MV-4-11 (cell line): ENCODE measurements at places on chromosomes 3 and 15.

- DNase-seq = peak; percentile 32
These were observed 158.5 kb upstream of the SGO1 start for GRCh38 chr3:20344400-20344959.

DNA sequence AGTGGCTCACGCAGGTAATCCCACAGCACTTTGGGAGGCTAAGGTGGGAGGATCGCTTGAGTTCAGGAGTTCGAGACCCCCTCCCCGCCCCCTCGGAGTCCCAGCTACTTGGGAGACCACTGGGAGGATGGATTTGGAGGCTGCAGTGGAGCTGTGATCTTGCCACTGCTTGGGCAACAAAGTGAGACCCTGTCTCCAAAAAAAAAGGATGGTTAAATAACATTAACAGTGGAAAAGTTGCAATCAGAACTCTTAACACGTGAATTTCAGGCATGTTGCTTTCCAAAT, 1.4 kb upstream of the TMEM87A start:
- DNase-seq = no peak

GRCh38 chr15:27545494-27546255, 553.4 kb downstream of the OCA2 start:
- DNase-seq = no peak

GRCh38 chr3:18223571-18223970, 201.6 kb downstream of the SATB1 start:
- peak; percentile 98 for DNase-seq

GRCh38 chr15:57472861-57473260, 96.6 kb downstream of the CGNL1 start:
- DNase-seq = no peak

DNA sequence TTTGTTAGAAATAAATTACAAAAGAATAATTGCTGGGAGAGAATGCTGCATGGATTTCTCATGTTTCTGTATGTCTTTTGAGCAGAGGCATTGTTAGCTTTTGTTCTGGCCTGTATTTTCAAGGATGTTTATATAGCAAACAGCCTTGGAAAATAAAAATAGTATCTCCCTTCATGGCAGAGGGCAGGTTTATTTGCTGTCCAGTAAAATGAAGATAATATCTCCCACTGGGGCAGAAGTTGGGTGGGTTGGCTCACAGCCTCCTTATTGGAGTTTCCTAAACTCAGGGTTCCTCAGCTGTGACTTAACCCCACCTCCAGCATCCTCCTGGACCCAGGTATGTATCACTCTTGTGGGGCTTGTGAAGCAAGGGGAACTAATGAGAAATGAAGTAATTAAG, 43.7 kb upstream of the THSD4 start:
- DNase-seq = no peak

- DNase-seq = no peak
These were observed 15.0 kb downstream of the STIMATE start for GRCh38 chr3:52882377-52882776.

- DNase-seq = no peak
These were observed 65.2 kb downstream of the PGPEP1L start for GRCh38 chr15:98942431-98942830.
